ENCODE measurements at places on chromosomes 3 and 15.
A peak's percentile ranks its signal among the peaks of the same experiment; 100 is the strongest.

- no peak for DNase-seq
These were observed 49.1 kb downstream of the NR1D2 start for GRCh38 chr3:23994244-23994569.

- DNase-seq, result no peak
These were observed 101.9 kb upstream of the THBS1 start for GRCh38 chr15:39478996-39479395.

DNA sequence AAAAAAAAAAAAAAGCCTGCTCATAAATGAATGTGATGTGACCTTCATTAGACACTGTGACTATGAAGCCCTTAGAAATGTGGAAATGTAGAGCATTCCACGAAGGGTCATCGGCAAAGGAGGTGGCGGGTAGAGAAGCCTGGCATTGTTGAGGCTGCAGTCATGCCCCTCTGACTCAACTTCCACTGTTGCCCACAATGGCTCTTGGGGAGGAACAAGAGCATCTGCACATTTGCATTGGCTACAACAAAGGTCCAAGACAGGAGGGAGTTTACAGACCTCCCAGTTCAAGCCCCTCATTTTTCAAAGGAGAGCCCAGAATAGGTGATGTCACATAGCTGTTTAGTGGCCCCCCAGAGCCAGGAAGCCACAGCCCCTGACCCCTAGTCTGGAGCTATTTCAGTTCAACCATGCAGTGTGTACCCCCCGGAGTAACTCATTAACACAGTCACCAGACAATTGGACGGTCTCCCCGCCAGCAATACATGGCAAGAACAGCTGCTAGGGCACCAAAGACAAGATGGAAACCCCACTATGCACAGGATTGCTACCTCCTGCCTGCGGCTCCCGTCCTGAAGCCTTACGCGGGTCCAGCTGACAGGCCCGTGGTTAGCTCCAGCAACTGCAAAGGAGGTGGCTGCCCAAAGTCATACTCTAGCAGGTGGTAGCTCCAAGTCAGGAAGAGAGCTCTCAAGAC is 56.2 kb downstream of the SH3BP5 start:
- DNase-seq, result no peak

DNA sequence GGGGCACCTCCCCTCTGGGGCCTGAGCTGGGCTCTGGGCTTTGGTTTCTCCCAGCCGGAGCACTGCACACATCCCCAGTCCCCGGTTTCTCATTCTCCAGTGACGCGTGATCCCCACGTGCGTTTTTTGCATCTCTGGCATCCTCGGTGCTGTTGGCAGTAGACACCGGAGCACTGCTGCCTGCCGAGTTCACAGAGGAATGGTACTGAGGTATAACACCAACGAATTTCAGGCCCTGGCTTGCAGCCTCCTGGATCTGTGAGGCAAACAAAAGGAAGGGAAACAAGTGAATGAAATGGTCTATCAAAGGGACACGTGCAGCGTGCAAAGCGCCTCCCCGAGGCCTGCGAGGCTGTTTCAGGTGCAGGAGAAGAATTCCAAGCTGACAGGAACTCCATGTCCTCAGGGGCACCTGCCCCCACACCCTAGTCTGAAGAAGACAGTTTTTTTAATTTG is 112.9 kb downstream of the OXNAD1 start:
- DNase-seq, result no peak

- no peak for DNase-seq
These were observed 49.9 kb downstream of the CACNA1D start for GRCh38 chr3:53544357-53544756.

DNA sequence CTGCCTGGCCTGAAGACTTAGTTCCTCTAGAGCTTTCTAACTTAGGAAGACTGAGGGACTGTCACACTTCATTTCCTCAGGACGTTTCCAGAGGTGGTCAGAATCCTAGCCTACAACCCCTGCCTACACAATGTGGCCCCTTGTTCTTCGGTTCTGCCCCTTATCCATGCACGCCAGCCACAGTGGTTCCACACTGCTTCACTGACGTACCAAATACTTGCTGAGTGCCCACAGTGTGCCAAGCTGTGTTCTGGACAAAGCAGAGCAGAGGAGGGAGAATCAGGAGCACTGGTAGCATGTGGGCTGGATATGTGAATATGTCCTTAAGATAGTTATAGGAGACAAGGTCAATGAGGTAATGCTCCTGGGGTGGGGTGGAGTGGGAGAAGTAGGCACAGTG is 70.5 kb upstream of the SAMMSON start:
- no peak for DNase-seq

DNA sequence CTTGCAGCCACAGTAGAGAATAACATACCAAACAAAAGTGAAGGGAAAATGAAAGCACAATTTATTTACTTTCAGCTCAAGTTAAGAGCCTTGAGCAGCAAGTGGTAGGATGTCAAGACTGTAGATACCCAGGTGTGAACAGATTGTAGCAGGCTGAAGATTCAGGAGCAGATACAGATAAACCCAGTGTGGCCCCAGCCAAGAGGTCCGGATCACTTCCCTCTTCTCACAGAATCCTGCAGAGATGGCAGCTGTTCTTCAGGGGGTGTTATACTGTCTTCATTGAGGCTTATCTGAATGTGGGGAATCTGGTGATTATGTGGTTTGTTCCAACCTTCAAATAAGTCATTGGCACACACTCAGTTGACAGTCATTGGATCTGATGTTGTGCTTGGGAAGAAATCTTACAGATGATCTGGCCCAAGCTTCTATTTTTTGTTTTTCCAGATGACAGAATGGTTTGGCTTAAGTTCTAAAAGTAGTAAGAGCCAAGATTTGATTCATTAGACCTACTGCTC is 2.2 kb downstream of the STARD9 start:
- no peak for DNase-seq

GRCh38 chr15:78167227-78167888 is 18.2 kb downstream of the IDH3A start:
- no peak for DNase-seq

DNA sequence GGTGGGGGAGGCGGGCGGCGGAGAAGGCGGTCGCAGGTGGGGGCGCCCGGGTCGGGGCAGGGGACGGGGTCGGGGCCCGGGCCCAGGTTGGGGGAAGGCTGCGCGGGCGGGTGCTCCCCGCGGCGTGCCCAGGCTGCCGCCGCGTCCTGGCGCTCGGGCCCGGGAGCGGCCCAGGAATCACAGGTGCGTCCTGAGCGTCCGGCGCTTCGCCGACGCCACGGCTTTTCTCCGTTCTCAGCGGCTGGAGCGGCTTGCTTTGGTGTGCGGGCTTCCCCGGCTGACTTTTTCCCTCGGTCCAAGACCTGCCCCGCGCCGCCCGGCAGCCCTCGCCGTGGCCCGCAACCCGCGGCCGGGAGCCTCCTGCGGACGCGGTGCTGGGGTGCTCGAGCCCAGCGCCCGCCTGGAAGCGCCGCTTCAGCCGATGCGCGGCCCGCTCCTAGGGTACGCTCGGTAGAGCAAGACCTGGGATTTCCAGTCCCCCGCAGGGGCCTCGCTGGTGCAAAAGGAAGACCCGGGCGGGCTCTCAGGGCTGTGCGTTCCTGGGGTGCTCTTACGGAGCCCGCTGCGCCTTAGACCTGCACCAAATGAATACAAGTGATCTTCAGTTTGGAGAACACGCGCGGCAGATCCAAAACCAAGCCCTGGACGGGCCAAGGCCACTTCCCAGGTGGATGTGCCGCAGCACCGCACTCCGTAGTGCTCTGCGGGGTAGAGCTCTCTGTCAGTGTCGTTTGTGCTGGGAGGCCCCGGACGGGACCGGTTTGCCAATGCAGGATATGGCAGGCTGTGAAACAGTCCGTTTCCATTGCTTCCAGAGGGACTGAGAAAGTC is 639 bp downstream of the NIPA1 start:
- DNase-seq, result no peak

GRCh38 chr3:183697610-183698317 is at the start of gene YEATS2:
YEATS2 (plus strand) TSS chr3:183697797; CDS start chr3:183715163, 17,366 bp downstream.
- DNase-seq, result peak; percentile 16

DNA sequence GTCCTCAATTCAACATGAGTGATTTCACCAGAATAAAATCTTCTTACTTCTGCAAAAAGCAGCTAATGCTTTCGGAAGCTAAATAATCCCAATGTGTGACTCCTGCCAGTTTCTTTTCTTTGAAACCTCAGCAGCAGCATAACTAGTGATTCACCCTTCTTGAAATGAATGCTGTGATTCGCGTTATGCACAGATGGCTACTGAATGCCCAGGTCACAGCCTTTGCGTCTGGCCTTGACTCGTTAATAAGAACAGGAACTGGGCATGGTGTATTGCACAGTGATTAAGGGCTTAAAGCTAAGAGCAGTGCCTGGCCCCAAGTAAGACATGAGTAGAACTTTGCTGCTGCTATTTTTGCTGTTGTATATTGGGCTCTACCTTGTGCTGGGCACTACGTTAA is 19.0 kb downstream of the CGNL1 start:
- no peak for DNase-seq

- DNase-seq, result peak; percentile 32
These were observed 6.5 kb upstream of the DNASE1L3 start for GRCh38 chr3:58217209-58217811.

DNA sequence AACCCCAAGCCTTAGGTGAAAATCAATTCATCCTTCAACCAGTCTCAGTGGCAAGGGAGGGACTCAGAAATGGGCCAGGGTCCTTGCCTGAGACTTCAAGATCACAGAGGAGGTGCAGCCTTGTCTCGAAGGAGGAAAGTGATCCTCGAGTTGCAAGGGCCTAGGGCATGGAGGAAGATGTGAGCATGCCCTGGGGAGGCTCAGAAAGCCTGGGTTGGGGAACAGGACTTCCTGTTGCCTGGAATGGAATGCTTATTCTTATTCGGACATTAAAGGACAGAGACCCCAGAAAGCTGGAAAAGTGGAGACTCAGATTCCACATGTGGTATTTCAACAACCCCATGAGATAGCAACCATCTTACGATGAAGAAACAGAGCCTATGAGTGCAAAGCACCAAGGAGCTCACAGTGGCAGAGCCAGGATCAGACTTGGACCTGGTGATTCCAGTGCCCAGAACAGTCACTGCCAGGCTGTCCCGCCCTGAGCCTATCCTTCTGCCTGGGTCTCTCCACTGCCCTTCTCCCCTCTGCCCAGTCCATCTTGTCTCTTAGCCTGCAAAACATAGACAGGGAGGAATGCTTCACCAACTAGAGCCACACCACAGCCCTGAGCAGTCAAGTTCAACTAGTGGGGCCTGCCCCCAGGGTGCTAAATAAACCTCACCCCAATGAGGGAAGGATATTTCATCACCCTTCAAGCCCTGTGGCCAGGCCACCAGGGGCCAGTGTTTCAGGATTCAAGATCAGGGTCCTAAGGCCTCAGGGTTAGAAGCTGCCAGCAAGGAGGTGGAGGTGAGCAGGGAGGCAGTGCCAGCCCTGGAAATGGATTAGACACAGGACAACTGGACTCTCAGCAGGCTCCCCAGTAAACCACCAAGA is 21.9 kb downstream of the DAPK2 start:
- DNase-seq, result no peak

- DNase-seq, result no peak
These were observed 67.4 kb downstream of the MECOM start for GRCh38 chr3:169596126-169596525.

DNA sequence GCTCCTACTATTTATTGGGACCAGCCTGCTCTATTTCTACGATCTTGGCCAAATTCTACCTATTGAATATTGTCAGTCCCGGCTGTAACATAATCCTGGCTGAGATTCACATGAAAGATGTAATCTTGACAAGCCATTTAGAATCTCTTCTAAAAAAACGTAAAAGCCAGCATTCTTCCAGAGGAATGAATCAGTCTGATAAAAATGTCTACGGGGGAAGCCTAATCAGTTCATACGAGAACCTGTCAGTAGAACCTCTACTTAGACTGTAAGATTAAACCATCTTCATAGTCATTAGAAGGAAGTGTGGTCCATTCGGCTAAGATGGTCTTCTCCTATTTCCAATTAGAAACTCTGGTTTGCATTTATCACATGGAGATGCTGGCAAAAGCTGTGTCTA is 147.2 kb upstream of the WNT5A start:
- no peak for DNase-seq

- no peak for DNase-seq
These were observed 597.8 kb downstream of the FGF12 start for GRCh38 chr3:192129586-192129985.

GRCh38 chr3:186754006-186754405 is 29.4 kb upstream of the EIF4A2 start:
- no peak for DNase-seq

- DNase-seq, result no peak
These were observed 148.3 kb downstream of the LRRC28 start for GRCh38 chr15:99399618-99400017.

- DNase-seq, result no peak
These were observed 634.8 kb upstream of the BCHE start for GRCh38 chr3:166472015-166472414.

- DNase-seq, result no peak
These were observed 24.3 kb downstream of the SNX33 start for GRCh38 chr15:75671730-75672602.

GRCh38 chr3:42979044-42979972 is at the start of gene GASK1A:
GASK1A (plus strand) TSS chr3:42979311; CDS start chr3:42979643, 332 bp downstream.
- DNase-seq, result no peak

DNA sequence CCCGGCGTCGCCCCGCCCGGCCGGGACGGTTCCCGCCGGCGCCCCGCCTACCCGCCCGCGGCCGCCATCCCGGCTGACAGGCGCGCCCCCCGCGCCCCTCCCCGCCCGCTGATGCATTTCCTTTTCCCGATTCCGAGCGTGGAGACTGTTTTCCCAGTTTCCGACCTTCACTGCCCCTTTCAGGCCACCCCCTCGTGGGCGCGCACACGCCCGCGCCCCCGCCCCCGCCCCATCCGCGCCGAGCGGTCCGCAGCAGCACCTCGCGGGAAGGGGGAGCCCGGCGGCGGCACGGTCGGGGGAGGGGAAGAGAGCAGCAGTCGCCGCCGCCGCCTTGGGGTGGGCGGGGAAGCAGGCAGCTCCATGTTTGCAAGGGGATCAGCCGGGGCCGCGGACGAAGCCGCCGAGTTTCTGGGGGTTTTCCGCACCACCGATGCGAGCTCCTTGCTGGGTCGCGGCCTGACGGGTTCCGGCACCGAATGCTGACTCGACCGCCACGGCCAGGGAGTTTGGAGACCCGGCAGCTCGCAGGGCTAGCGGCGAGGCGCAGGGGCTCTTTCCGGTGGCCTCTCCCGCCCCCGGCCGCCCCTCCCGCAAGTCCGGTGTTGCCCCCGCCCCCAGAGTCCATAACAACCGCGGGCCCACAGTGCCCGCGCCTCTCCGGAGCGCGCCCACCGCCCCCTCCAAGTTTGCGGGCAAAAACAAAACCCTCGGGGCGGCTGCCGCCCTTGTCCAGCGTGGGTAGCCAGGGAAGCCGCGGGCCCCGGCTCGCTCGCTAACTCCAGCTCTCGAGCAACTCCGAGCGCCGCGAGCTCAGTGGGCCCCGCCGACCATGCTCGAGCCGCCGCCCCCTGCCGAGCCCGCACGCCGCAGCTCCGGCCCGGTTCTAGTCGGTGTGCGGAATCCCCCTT is 3.2 kb upstream of the SIN3A start:
- DNase-seq, result no peak

GRCh38 chr3:184672977-184673870 is 38.6 kb downstream of the MAGEF1 start:
- DNase-seq, result no peak

Measured in GF-D8 (cell line).